Spinal cord (tissue), 10 donors: ENCODE measurements at places on chromosomes 16 and 17.

DNA sequence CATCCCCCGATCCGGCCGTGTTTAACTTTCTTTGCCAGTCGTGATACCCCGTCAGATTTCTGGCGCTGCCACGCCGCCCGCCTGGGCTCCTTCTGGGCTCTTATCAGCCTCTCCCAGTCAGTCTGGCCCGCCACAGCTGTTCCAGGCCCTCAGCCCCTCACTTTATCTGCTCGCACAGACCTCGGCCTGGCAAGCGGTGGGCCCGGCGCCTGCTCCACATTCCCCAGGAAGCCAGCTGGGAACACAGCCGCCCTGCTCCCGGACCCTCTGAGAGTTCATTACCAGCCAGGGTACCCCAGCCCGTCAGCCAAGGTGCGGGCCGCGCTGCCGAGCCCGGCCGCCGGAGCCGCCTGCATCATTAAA is 157.5 kb downstream of the ZNF423 start:
- no peak for DNase-seq

GRCh38 chr17:29720551-29720950 is 97.8 kb upstream of the CORO6 start:
- no peak for DNase-seq

DNA sequence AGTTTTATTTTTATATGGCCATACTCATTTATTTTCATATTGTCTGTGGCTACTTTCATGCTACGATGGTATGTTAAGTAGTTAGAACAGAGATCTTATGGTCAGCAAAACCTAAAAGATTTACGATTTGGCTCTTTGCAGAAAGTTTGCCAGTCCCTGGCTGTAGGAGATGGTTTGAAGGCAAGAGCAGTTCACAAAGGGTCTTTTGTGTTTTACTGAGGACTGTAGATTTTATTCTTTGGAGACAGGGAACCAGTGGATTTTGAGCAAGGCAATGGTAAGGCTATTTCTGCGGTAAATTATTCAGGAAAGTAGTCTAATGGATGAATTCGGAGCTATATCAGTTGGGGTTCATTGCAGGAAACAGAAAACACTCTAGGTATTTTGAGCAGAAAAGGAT is 90.7 kb downstream of the WWP2 start:
- no peak for DNase-seq

DNA sequence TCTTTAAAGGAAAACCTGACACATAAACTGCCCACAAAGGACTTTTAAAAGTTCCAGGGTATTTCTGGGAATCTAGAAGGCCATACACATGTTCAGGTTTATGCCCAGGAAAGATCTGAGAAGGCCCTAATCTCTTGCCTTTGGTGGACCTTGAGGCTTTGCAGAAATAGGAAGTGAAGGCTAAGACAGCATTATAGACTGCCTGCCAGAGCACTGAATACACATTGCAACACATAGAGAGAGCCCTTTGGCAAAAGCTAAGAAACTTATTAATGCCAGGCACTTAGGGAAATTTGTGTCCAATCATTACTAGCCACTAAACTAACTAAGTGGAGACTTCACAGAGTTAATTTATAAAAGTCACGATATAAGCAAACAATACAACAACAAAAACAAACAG is 70.4 kb downstream of the MMD start:
- no peak for DNase-seq

GRCh38 chr17:62824290-62825131 is 16.4 kb upstream of the MARCHF10 start:
- no peak for DNase-seq

GRCh38 chr17:7740481-7741001 is 23.0 kb downstream of the DNAH2 start:
- DNase-seq: no peak

- no peak for DNase-seq
Observed at GRCh38 chr16:51237207-51237606, 86.1 kb upstream of the SALL1 start.

DNA sequence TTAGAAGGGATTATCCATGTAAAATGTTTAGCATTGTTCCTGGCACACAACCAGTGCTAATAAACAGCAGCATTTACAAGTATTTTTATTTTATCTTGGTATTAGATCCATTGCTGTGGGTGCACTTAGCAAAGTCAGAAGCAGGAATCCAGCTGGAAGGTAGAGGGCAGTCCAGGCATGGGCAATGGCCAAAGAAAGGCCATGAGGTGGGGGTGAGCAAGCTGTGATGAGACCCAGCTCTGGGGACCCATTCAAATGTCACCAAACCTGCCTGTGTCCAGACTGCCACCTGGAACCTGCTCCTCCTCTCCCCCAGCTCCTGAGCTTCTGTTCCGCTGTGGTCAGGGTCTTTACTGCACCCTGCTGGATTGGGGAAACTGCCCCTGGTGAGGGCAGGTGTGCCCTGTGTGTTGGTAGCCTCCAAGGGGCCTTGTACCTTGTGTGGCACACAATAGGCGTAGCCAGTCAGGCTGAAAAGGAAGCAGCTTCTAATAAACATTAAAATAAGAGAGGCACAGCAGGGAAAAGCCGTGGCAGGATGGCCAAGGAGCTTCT is 118.0 kb upstream of the CRHR1 start:
- DNase-seq: no peak

DNA sequence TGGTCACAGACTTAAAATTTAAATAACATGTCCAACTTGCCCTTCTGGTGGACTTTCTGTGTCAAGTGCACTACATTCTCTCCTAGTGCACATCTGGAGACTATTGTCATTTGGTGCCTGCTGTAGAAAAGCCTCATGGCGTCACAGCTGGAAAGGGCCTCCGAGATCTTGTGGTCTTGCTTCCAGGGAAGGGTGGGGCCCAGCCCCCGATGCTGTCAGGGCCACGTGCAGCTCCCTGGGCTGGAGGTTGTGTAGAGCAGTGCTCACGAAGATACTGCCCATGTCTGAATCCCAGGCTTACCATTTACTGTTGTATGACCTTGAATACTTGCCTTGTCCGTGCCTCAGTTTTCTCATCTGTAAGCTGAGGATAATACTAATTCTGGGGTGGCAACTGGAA is 6.8 kb upstream of the MPRIP start:
- no peak for DNase-seq

- DNase-seq: no peak
Observed at GRCh38 chr17:61543786-61544415, 47.1 kb downstream of the NACA2 start.

- no peak for DNase-seq
Observed at GRCh38 chr16:47634727-47635126, 173.6 kb downstream of the PHKB start.

DNA sequence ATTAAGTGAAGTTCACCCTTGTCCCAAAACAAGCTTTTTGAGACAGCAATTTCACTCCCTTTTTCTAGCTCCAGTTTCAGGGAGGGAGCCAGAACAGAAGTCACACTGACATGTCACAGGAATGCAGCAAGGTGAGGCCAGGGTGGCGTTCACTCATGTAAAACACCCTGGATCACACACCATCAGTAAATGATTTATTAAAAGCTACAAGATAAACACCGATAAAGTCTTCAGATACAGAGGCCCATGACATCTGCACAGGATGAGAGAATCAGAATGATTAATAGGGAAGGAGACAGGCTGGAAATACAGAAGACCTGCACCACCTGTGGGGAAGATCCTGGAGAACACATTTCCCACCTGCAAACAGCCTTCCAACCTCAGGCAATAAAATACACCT is 77.5 kb upstream of the DYNLRB2 start:
- DNase-seq: no peak

- DNase-seq: peak; percentile 80
Observed at GRCh38 chr17:78341559-78342448, 18.1 kb downstream of the SOCS3 start.

DNA sequence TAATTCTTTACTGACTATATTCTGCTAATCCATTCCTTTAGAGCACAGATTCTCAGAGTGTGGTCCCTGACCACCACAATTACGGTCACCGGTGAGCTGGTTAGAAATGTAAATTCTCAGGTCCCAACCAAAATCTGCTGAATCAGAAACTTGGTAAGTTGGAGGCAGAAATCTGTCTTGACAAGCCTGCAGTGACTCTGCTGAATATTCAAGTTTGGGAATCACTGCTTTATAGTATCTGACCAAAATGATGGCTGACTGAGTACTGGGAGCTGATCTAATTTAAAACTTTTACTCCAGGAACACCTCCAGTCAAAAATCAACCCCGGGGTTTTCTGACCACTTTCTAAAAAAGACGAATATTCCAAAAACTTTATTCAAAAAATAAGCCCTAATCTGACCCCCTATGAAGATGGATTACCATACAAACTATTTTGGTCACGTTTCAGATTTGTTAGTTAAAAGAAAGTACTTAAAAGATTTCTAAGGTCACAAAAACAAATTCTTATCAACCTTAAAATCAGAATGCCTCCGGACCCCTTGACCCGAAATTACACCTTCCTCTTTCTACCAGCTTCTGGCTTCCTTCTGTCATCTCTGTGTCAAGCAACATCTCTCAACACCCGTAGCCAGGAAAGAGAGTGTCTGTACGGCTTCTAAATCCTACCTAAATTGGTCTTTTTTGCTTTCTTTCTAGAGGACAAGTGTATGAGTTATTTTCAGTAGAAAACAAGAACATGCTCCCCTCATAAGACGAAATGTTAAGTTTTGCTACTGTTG is 38.6 kb downstream of the CREBBP start:
- DNase-seq: no peak

DNA sequence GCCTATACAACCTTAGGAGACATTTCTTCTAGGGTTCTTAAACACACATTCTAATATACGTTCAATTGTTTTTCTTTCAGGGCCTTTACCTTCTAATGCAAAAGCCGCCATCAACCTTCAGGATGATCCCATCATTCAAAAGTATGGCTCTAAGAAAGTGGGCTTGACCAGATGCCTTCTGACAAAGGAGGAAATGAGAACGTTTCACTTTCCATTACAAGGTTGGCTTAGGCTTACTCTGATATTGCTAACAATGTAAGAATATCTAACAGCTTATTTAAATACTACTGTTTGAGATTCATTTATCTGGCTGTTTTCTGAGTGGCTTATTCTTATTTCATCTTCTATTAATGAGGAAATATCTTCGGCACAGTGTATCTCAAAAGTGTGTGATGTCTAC is 15.4 kb downstream of the REXO5 start:
- DNase-seq: no peak

- DNase-seq: no peak
Observed at GRCh38 chr17:79464318-79465010, 146.4 kb downstream of the RBFOX3 start.

GRCh38 chr16:85148931-85149330 is 36.7 kb upstream of the CIBAR2 start:
- no peak for DNase-seq

DNA sequence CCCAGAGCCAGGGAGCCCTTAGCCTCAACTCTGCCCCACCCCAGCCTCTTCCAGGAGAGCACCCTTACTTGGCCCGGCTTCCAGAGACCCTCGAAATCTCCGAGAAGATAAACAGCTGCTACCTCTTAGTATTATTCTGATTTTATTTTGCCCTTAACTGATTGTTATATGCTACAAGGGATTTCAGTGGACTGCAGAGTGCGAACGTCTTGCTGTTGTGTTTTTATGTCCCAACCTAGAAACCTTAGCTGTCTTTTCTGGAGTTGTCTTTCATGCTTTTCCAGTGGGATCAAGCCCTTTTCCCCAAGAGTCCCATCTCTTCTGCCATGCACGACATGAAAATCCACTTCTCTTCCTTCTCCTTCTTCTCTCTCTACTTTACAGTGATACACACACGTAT is 47.0 kb downstream of the SNX20 start:
- DNase-seq: no peak

GRCh38 chr16:84891149-84891795 is 71.5 kb downstream of the CRISPLD2 start:
- peak; percentile 53 for DNase-seq

- no peak for DNase-seq
Observed at GRCh38 chr17:34275881-34276280, 5.9 kb downstream of the CCL7 start.
